ENCODE measurements at places on chromosomes 6 and 20.

- no peaks in the 10 kb centered on the region for H3K27me3 ChIP-seq
- DNase-seq: no peak
- H3K4me3 ChIP-seq: peak overlapping the region; percentile 82
- H3K27ac ChIP-seq: peak overlapping the region; percentile 96
- H3K4me1 ChIP-seq: peaks cover 48% of the 10 kb centered on the region
- peaks cover 15% of the 10 kb centered on the region for H3K36me3 ChIP-seq
These were observed 1.6 kb upstream of the NCOA7 start for GRCh38 chr6:125789167-125789566.

GRCh38 chr6:87706187-87706966 lies 4.3 kb upstream of the AKIRIN2 start:
- H3K36me3 ChIP-seq: no peaks in the 10 kb centered on the region
- H3K4me3 ChIP-seq: no peak overlapping the region
- no peak for DNase-seq

- no peak for DNase-seq
- no peaks in the 10 kb centered on the region for H3K27me3 ChIP-seq
- H3K36me3 ChIP-seq: no peaks in the 10 kb centered on the region
- H3K4me1 ChIP-seq: no peaks in the 10 kb centered on the region
These were observed 413.7 kb downstream of the RFPL4B start for GRCh38 chr6:112760831-112761230.

DNA sequence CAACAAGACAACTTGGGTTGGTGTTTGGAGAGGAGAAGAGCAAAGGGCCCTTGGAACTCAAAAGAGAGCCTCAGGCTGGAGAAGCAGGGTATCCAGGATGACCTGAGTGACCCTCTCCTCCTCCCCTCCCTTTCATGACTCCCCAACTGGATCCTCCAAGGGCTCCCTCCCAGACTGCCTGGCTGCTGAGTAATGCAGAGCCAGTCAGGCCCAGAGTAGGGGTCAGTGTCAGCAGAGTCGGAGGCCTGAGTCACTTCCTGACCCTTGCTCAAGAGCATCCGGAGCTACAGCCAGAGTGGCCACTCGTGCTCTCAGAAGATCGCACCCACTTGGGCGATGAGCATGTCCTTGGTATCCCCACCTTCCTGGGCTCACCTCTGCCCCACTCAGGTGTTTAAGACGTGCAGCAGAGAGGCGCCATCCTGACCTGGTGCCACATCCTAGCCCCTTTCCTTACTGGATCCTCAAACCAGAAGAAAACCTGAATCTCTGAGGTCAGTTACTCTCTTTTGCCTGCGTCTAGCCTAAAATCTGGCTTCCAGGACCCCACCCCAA lies 2.8 kb upstream of the MAPK13 start:
- no peak for DNase-seq
- peaks cover 5% of the 10 kb centered on the region for H3K36me3 ChIP-seq
- H3K4me1 ChIP-seq: peaks cover 53% of the 10 kb centered on the region
- H3K27me3 ChIP-seq: no peaks in the 10 kb centered on the region
- no peak overlapping the region for H3K27ac ChIP-seq

- no peak for DNase-seq
- no peaks in the 10 kb centered on the region for H3K4me1 ChIP-seq
- no peak overlapping the region for H3K27ac ChIP-seq
- H3K4me3 ChIP-seq: no peak overlapping the region
These were observed 25.9 kb upstream of the EPB41L1 start for GRCh38 chr20:36128463-36129159.

DNA sequence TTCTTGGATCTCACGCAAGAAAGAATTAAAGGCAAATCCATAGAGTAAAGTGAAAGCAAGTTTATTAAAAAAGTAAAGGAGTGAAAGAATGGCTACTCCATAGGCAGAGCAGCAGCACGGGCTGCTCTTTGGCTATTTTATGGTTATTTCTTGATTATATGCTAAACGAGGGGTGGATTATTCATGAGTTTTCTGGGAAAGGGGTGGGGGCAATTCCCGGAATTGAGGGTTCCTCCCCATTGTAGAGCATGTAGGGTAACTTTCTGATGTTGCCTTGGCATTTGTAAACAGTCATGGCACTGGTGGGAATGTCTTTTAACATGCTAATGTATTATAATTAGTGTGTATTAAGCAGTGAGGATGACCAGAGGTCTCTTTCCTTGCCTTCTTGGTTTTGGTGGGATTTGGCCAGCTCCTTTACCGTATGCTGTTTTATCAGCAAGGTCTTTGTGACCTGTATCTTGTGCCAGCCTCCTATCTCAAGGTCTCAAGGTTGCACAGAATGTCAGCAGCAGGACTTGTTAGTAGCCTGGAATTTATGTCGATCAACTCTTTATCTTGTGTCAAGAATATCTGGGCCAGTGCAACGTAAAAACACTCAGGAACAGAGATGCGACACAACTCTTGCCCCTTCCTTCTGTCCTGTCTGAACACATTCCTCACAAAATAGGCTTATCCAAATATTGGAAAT lies 931.4 kb downstream of the QKI start:
- H3K27me3 ChIP-seq: no peaks in the 10 kb centered on the region
- H3K4me1 ChIP-seq: no peaks in the 10 kb centered on the region
- H3K4me3 ChIP-seq: no peak overlapping the region
- DNase-seq: no peak

- DNase-seq: peak; percentile 19
- H3K36me3 ChIP-seq: no peaks in the 10 kb centered on the region
- no peak overlapping the region for H3K4me3 ChIP-seq
- peaks cover 6% of the 10 kb centered on the region for H3K27me3 ChIP-seq
- H3K27ac ChIP-seq: no peak overlapping the region
These were observed 507.3 kb upstream of the CITED2 start for GRCh38 chr6:139881728-139882211.

- no peaks in the 10 kb centered on the region for H3K27me3 ChIP-seq
- no peak overlapping the region for H3K27ac ChIP-seq
- DNase-seq: no peak
- no peaks in the 10 kb centered on the region for H3K36me3 ChIP-seq
These were observed 87.9 kb upstream of the PRND start for GRCh38 chr20:4633780-4634179.

DNA sequence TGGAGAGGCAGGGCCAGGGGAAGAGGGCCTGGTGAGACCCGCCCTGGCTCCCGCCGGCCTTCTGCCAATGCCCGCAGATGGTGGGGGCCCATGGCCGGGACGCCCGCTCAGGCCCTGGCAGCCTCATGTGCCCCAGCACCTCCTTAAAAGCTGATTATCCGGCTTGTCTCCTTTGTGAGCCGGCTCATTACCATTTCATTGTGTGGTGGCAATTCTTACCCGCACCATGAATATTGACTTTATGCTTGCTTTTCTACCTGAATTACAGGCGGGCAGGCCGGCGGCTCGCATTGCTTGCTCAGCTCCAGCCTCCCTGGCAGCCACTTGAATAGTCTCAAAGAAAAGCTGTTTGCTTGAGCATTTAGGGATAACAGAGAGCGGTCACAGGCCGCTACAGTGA lies 120.0 kb upstream of the JAG1 start:
- no peak for DNase-seq
- H3K36me3 ChIP-seq: no peaks in the 10 kb centered on the region
- H3K27me3 ChIP-seq: no peaks in the 10 kb centered on the region
- H3K4me3 ChIP-seq: no peak overlapping the region
- no peak overlapping the region for H3K27ac ChIP-seq
- H3K4me1 ChIP-seq: no peaks in the 10 kb centered on the region

DNA sequence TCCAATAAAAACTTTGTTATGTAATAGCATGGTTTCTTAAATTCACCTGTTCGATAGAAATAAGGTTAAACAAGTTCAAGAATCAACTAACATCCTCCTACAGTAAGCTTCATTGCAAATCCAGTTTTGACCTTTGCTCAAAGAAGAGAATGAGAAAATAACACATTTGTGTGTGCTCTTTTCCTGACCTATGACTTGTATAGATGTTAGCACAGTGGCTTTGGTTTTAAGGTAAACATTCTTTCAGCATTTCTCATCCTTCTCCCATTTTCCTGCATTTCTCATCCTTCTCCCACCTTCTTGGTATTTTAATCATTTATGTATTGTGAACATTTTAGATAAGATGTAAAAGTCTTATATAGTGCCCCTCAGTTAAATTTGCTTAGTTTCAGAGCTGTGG lies 73.9 kb downstream of the PLCB1 start:
- H3K27ac ChIP-seq: no peak overlapping the region
- H3K4me1 ChIP-seq: peaks cover 7% of the 10 kb centered on the region
- DNase-seq: no peak
- H3K27me3 ChIP-seq: peaks cover 4% of the 10 kb centered on the region

DNA sequence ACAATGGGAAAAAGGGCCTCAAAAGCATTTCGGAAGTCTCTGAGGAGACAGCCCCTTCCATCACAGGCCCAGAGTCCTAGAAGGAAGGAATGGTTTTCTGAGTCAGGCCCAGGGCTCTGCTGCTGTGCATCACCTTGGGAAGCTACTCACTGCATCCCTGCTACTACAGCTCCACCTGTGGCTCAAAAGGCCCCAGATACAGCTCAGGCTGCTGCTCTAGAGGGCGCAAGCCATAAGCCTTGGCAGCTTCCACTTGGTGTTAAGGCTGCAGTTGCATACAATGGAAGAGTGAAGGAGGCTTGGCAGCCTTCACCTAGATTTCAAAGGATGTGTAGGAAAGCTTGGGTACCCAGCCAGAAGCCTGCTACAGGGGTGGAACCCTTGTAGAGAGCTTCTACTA lies 54.8 kb downstream of the MEI4 start:
- no peaks in the 10 kb centered on the region for H3K27me3 ChIP-seq
- no peak overlapping the region for H3K27ac ChIP-seq
- no peaks in the 10 kb centered on the region for H3K36me3 ChIP-seq
- no peak for DNase-seq
- H3K4me3 ChIP-seq: no peak overlapping the region

DNA sequence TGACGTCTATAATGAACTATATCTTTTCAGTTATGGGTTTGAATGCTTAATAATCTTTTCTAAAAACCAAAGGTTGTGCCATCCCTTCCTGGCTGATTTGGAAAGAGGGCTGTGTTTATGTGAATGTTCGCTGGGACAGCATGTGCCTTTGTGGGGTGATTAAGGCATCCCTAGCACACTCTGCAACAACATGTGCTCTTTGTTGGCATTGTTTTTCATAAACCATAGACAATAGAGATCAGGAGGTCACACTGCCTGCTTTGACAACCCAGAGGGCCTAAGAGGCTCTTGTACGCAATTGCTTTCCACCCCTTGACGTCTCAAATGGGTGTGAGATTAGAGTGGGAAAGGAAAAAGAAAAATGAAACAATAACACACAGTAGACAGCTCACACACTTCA lies 116.0 kb downstream of the LRRC1 start:
- H3K27ac ChIP-seq: no peak overlapping the region
- no peak overlapping the region for H3K4me3 ChIP-seq
- H3K27me3 ChIP-seq: no peaks in the 10 kb centered on the region
- no peak for DNase-seq
